ENCODE measurements at places on chromosomes 13 and 19.

GRCh38 chr19:3054972-3055740 is 7.1 kb downstream of the TLE5 start:
- no peak for DNase-seq

DNA sequence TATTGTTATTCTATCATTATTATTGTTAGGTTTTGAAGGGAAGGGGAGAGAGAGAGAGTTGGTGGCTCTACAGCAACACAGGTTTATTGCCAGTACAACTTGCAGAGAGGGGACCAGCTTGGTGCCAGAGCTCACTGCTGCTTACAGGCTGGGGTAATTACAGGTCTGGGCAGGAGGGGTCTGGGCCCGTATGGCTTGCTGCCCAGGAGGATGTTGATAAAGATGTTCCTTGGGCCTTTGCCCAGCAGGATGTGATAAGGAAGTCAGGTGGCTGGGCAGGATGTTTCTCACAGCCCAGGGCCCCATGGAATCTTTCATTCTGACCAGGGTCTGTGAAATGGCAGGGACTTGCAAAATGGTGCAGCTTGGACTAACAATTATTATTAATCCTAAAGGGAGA is 64.2 kb upstream of the ZNF599 start:
- no peak for DNase-seq

DNA sequence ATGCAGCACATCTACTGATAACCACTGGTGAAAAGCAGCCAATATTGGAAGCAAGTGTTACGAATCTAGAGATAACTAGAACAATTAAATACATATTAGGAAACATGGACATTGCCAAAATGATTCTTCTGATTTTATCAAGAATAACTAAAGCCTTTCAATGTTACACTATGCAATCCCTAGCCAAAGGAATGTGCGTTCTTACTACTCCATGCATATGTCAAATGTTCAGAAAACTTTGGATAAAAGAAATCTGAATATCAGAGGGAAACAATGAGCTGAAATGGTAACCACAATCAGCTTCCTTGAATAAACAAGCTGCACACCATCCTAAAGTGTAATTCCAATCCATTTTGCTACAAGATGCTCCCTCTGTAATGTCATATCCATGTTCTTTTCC is 951 bp upstream of the POSTN start:
- DNase-seq = no peak

GRCh38 chr13:44120849-44121755 is 241.4 kb downstream of the LACC1 start:
- DNase-seq = no peak

DNA sequence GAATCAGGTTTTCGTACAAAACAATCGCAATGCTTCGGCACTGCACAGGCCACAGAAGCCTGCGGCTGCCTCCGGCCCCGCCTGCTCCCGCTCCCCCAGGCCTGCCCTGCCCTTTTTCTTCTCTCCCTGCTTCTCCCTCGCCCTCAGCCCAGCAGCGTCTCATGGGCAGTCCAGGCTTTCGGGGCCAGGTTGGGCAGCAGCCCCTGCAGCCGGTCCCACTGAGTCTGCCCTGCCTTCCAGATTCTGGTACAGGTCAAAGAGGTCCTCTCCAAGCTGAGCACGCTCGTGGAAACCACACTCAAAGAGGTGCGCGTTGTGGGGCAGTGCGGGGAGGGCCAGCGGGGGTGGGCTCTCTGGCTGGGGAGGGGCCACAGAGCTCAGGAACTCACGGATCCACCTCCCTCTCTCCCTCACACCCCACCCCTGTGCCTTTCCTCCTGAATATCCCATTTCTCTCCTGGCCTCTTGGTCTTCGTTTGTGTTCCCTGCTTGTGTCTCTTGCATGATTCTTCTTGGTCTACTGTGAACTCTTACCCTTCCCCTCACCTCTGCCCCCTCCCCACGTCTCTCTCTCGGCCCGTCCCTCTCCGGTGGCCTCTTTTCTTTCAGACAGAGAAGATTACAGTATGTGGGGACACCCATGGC is 30.1 kb downstream of the CCDC8 start:
- DNase-seq = no peak

All from A673 (cell line).